ENCODE measurements at places on chromosomes 6 and 20.

- DNase-seq: no peak
Measured at GRCh38 chr6:132973514-132973993, 159.2 kb downstream of the RPS12 start.

GRCh38 chr6:35487658-35488516 is 9.0 kb downstream of the TEAD3 start:
- no peak for DNase-seq

- no peak for DNase-seq
Measured at GRCh38 chr20:5085380-5085779, 34.4 kb downstream of the PCNA start.

DNA sequence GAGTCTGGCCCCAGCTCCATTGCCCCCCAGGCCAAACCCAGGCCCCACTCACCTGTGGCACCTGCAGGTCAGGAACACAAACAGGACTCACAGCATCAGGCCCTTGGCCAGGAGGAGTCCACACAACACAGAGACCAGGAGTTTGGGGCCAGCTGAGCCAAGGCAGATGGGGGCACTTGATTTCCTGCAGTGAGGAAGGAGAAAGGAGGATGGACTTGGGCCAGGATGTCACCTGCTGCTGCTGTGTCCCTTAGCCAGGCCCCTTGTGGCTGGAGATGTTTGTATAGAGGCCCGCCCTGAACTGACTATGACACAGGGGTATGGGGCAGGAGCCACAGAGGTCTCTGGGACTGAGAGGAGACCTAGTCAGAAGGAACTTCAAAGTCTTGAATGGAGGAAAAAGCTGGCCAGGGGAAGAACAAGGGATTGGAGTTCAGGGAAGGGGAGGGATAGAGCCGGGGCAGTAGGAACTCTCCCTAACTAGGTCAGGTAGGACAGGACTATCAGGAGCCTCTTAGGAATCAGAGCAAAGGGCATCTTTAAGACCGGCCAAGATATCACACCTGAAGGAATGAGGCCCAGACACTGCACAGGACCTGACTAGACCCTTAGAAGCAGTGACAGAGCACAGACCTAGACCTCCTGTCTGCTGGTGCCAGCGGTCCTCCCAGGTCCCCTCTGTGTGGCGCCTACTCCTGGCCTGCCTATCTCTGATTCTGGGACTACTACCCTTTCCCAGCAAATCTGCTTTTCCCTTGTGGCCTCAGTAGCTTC is 8.8 kb upstream of the TREML2 start:
- DNase-seq: no peak

DNA sequence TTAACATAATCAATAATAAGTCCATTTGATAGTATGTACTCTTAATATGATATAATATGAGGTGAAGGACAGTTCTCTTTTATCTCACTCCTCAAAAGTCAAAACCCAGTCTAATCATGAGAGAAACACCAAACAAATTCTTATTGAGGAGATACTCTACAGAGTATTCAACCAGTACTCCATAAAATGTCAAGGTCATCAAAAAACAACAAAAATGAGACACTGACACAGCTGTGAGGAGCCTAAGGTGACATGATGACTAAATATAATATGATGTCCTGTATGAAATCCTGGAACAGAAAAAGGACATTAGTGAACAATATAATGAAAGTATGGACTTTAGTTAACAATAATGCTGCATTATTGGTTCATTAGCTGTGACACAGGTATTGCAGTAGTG is 675.1 kb downstream of the HTR1B start:
- DNase-seq: no peak

- DNase-seq: no peak
Measured at GRCh38 chr6:52577778-52578463, 1.1 kb upstream of the TRAM2 start.

DNA sequence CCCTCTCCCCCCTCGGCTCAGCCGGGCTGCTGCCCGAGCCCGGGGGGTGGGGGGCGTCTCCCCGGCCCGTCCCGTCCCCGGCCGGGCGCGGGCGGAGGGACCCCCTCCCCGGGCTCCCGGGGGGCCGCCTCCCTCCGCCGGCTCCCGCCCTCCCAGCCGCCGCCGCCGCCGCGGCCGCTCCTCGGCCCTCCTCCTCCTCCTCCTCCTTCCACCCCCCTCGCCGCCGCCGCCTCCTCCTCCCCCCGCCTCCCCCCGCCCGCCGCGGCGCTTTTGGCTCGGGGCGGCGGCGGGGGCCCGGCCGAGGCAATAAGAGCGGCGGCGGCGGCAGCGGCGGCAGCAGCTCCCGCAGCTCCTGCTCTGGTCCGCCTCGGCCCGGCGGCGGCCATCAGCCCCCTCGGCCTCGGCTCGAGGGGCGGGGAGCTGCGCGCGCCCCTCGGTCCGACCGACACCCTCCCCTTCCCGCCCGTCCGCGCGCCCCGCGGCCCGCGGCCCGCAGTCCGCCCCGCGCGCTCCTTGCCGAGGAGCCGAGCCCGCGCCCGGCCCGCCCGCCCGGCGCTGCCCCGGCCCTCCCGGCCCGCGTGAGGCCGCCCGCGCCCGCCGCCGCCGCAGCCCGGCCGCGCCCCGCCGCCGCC is 38.7 kb downstream of the GNAS start:
- DNase-seq: peak; percentile 73

GRCh38 chr6:26537846-26538571 is at the start of gene HMGN4:
HMGN4 (plus strand) TSS chr6:26538366; CDS start chr6:26545207, 6,841 bp downstream.
- peak; percentile 63 for DNase-seq

DNA sequence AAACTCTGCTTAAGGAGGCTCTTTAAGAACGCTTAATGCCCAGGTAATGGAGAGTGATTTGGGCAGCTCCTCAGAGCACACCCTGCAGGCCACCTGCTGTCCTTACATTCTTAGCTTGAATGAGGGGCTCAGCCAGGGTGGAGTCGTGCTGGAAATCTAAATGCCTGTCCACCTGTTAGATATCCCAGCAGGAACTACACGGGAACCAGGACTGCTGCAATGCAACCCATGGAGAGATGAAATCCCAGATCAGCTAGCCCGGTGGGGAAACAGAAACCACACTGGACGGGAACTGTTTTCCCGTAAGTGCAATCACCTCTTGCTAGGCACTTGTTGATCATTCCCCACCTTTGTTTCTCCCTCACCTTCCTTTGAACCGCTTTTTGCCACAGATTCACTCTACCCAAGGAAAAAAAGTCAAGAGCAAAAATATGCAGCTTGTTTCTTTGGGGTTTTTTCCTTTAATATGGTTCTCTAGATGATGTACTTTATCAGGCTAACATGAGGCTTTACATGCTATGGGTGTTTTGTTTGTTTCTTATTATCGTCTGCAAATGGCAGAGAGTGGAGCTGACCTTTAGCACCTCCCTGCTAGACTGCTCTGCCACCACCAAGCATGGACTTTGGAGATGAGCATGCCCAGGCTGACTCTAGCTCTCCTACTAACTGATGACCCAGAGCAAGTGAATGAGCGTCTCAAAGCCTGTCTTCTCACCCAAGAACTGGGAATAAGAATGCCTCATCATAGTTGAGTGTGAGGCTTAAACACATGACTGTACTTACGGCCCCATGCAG is 125.9 kb upstream of the TNFAIP3 start:
- no peak for DNase-seq

DNA sequence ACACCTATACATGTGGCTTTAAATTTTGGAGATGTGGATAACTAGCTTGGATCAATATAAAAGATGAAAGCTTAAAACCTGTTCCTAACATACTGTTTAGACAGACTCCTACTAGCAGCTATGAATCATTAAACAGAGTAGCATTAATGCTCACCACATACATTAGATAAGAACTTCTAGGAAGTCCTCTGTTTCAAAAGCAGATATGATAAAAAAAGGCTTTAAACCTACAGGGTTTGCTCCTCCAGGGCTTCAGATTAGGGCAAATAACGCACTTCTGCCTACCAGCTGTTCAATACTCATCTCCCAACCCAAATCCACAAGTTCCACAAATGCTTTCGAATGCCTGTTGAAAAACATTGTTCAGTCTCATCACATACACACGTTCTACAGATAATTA is 1.5 kb downstream of the REPS1 start:
- DNase-seq: no peak

GRCh38 chr20:41379551-41379950 is 12.9 kb upstream of the EMILIN3 start:
- DNase-seq: no peak

- no peak for DNase-seq
Measured at GRCh38 chr6:89339565-89339964, 13.0 kb downstream of the UBE2J1 start.
